ENCODE measurements at places on chromosomes 7 and 10. TPM values are rescaled to one million over a fixed set of nuclear protein-coding genes. Genes with fewer than 3 reads are reported as not detected.

DNA sequence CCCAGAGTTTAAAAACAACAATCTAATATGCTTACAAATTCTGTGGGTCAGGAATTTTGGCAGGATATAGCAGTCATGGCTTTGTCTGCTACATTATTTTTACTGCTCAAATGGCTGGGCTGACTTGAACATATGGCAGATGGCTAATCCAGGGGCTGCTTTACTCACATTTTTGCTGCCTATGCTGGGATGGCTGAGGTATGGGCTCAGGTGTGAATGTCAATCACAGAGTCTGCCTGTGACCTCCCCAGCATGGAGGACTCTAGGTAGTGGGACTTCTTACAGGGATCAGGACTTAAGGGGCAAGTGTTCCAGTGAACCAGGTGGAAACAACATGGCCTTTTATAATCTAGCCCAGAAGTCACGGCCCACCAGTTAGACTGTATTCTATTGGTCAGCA lies 4.4 kb upstream of the FKBP9 start:
- no peak for DNase-seq

DNA sequence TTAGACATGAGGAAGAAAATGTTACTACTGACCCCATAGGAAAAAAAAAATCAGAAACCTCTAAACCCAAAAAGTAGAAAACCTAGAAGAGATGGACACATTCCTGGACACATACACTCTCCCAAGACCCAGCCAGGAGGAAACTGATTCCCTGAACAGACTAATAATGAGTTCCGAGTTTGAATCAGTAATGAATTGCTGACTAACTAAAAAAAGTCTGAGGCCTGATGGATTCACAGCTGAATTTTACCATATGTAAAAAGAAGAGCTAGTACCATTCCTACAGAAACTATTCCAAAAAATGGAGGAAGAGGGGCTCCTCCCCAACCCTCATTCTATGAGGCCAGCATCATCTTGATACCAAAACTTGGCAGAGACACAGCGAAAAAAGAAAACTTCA lies 75.8 kb downstream of the HBP1 start:
- DNase-seq = no peak

Gene SLC18A3
- total RNA-seq = not detected

Gene PRKCQ
- total RNA-seq = 0.33 TPM

Data from pulmonary artery endothelial cell (primary cell).